Left lung (tissue), 14 donors: ENCODE measurements at places on chromosomes 7 and 10.

DNA sequence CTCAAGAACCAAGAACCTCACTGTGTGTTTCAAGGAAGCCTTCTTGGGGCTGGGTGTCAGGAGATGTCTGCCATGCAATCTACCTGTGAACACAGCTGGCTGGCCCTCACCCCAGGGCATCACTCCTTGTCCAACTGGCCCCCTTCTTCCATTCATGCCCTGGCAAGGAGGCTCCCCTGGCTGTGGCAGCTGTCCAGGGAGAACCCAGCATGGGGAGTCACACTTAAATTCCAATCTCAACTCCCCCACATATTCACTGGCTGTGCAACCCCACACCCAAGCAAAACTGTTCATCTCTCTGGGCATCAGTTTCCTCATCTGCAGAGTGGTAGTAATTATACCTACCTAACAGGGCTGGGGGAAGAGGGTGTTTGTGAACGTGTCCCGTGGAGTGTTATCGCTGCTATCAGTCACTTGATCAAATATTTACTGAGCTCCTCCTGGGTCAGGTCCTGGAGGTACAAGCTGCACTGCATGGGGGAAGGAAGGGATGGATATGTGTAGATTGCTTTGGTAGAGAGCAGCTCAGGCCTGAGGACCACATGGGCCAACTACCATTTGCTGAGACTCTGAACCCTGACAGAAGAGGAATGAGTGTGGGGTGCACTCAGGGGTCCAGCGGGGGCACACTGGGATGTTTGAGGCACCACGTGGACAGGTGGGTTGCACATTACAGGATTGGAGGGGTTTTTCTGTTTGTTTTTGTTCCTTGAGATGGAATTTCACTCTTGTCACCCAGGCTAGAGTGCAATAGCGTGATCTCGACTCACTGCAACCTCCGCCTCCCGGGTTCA, 2.1 kb upstream of the GPRIN2 start:
- no peak for DNase-seq
- no peak overlapping the region for H3K4me3 ChIP-seq
- no peaks in the 10 kb centered on the region for H3K4me1 ChIP-seq
- H3K36me3 ChIP-seq: no peaks in the 10 kb centered on the region
- H3K27ac ChIP-seq: no peak overlapping the region
- peaks cover 24% of the 10 kb centered on the region for H3K27me3 ChIP-seq

DNA sequence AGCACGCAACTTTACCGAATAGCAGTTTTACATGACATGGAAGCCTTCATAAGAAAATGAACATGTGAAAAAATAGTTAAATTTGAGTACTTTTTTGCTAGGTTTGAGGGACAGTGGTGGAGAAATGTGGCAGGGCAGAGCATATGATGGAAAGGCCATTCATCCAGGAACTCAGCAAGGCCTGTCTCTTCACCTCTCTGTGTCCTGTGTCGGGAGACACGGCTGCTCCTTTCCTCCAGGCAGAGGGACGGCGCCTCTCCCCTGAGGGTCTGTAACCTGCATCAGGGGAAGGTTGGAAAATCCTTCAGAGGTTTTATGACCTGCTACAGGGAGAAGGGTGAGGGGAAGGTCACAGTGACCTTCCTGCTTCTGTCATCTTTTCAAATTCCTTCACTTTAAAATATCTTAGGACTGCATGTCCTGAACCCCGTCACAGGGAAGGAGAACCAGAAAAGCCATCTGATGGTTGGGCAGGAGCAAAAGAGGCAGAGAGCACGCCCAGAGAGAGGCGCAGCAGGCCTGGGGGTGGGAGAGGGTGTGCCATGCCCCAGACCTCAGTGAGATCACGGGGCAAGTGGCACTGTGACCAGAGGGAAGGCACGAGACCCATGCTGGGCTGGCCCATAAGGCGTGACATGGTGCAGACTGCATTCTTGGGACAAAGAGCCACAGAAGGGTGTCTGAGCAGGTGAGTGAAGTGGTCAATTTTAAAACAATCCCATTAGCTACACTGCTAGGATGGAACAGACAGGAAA, 44.0 kb downstream of the GSDME start:
- H3K4me1 ChIP-seq: no peaks in the 10 kb centered on the region
- H3K27me3 ChIP-seq: no peaks in the 10 kb centered on the region
- no peaks in the 10 kb centered on the region for H3K36me3 ChIP-seq

DNA sequence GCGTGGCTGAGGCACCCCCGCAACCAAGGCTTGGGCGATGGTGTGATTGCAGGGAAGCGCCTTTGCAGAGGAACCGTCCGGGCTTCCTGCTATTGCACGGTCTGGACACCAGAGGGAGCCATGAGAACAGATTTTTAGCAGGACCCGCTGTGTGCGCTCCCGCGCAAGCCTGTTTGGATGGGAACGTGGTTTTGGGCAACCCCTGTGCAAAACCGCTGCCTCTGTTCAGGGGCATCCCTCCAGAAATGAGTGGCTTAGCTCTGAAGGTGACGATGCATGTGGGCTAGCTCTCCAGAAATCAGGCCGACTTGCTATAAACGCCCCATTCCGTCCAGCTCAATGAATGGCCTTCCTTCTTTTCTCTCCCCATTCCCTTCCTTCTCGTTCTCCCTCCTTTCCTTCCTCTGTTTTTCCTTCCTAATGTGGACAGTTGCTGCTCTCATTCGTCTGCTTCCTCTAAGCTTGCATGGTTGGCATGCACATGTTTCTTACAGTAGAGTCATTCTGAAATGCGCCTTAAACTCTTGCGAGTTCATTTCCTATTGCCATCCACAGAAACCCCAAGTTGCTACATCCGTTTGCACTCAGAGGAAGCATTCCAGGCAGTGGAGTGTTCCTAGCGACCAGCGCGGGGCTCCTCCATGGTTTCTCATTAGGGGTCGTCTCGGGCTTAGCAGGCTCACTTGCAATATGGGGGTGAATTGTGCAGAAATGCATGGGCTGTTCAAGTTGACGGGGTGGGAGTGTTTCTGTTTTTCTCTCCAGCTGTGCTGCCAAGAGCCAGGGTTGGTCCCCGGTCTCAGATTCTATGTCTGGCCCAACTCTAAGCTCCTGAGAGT, 302.5 kb upstream of the GALNT17 start:
- no peaks in the 10 kb centered on the region for H3K36me3 ChIP-seq
- no peak overlapping the region for H3K27ac ChIP-seq
- H3K27me3 ChIP-seq: no peaks in the 10 kb centered on the region
- DNase-seq: peak; percentile 35
- no peaks in the 10 kb centered on the region for H3K4me1 ChIP-seq
- H3K4me3 ChIP-seq: no peak overlapping the region

DNA sequence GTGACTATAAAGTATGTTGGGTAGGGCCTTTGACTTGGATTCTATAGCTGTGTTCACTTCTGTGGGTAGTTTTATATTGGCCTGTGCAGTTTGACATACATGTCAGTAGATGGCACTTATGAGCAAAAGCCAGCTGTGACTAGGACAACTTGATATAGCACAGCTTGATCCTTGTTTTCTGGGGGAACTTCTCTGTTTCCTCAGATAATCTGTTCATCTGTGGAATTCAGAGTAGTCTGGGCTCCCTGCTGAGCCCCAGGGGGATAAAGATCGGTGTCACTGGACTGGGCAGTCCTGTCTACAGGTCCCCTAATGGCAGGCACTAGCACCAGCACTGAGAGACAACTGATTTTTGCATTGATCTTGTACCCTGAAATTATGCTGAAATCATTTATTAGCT, 25.4 kb downstream of the CYP2C9 start:
- H3K27ac ChIP-seq: no peak overlapping the region
- H3K27me3 ChIP-seq: no peaks in the 10 kb centered on the region
- H3K4me3 ChIP-seq: no peak overlapping the region
- no peaks in the 10 kb centered on the region for H3K4me1 ChIP-seq
- peak; percentile 55 for DNase-seq

- no peaks in the 10 kb centered on the region for H3K4me1 ChIP-seq
- no peaks in the 10 kb centered on the region for H3K27me3 ChIP-seq
- no peak overlapping the region for H3K27ac ChIP-seq
- H3K36me3 ChIP-seq: no peaks in the 10 kb centered on the region
These were observed 51.6 kb downstream of the ARMH3 start for GRCh38 chr10:102004376-102004775.

- no peak overlapping the region for H3K4me3 ChIP-seq
- H3K27ac ChIP-seq: no peak overlapping the region
- H3K36me3 ChIP-seq: no peaks in the 10 kb centered on the region
- H3K27me3 ChIP-seq: no peaks in the 10 kb centered on the region
These were observed 27.3 kb downstream of the SLC35B4 start for GRCh38 chr7:134289423-134289822.

DNA sequence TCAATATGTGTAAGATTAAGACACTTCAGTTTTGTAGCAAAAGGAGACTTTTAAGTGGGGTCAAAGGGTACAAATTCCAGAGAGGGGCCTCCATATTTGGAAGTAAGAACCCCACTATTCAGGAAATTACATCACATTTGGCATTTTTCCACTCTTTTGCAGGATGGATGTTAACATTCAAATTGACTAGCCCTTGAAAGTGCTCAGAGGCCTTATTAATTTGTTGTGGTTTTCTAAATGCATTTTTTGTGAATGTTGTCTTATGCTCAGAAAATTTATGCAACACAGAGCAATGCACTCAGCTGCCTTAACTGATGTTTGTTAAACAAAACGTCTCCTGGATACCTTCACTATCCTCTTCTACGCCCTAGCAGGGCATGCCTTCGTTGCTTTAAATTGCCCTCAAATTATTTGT, 50.9 kb upstream of the PDLIM1 start:
- H3K27me3 ChIP-seq: no peaks in the 10 kb centered on the region
- H3K36me3 ChIP-seq: no peaks in the 10 kb centered on the region
- peaks cover 7% of the 10 kb centered on the region for H3K4me1 ChIP-seq

DNA sequence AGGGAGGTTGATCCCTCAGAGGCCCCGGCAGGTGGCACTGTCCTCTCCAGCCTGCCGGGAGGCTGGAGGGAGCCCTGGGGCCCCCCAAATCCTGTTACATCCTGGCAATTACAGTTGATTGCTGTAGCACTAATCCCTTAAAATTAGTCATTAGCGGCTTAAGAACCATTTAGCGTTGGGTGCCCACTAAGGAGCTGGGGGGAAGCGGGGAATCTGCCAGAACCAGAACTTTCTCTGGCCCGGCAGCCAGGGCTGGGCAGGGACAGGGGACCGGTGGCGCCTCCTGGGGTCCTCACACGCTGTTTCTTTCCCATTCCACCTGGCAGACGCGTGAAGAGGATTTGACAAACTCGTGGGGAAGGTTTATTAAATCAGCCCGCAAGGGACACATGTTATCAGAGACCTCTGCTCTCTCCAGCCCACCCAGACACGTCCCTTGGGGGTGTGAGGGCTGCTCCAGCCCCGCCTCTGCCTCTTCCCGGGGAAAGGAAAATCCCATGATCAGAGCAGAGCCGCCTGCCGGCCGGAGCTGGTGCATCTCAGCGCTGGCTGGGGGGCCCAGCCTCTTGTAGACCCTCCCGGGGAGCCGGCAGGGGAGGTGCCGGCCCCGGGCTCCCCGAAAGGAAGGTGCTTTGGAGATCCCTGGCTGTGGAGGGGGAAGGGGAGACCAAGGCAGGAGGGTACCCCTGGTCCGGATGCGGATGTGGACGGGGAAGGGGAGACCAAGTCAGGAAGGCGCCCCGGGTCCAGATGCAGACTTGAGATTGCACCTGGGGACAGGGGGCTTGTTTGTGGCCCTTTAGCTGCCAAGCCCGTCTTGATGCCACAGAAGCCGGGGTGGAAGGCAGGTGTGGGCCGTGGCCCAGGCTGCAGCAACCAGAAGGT, 142.7 kb downstream of the ELFN1 start:
- H3K27me3 ChIP-seq: no peaks in the 10 kb centered on the region
- H3K4me3 ChIP-seq: no peak overlapping the region
- no peak overlapping the region for H3K27ac ChIP-seq

DNA sequence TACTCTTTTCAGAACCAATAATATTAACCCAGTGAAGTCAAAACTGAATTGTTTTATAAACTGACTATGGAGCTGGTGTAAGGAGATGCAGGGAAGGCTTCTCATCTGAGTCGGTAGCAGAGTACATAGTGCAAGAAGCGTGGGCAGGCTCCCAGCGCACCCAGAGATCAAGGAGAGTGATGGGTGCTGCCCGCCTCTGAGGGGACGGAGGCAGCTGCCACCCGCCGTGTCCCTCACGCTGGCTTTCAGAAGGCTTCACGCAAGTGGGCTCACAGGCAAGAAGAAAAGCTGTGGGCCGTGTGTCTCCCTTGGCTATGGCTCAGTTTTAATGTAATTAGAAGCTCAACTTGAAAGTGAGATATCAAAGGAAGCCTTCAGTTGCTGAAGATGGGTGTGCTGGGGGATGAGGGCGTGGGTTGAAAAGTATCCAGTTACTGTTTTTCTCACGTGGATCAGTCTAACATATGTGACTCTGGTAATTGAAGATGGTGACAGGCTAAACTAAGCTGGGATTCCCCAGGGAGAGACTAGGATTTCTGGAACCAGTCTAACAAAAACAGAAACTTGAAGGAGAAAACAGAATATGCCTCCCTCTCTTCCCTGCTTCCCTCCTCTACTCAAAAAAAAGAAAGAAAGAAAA, 159.9 kb downstream of the MGMT start:
- H3K27ac ChIP-seq: no peak overlapping the region
- H3K4me1 ChIP-seq: no peaks in the 10 kb centered on the region
- H3K27me3 ChIP-seq: no peaks in the 10 kb centered on the region
- no peak overlapping the region for H3K4me3 ChIP-seq
- DNase-seq: no peak

DNA sequence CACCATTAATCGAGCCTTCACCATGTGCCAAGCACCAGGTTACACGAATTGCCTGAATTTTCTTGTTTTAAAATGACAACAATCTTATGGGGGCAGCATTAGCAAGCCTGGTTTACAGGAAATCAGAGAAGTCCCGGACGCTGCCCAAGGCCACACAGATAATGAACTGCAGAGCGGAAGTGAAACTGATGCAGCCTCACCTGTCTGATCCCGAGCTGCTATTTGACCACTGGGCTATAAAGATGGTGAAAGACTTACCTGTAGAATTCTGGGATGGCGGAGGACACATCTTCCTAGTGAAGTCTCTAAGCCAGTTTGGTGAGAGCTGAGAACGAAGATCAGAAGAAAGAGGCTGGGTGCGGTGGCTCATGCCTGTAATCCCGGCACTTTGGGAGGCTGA, 21.7 kb upstream of the GALNTL5 start:
- no peak for DNase-seq
- H3K36me3 ChIP-seq: no peaks in the 10 kb centered on the region
- peaks cover 11% of the 10 kb centered on the region for H3K4me1 ChIP-seq
- no peak overlapping the region for H3K4me3 ChIP-seq
- H3K27me3 ChIP-seq: peaks cover 9% of the 10 kb centered on the region

- no peaks in the 10 kb centered on the region for H3K36me3 ChIP-seq
- peak overlapping the region; percentile 45 for H3K27ac ChIP-seq
- DNase-seq: peak; percentile 50
- H3K4me1 ChIP-seq: peaks cover 17% of the 10 kb centered on the region
- peak overlapping the region; percentile 86 for H3K4me3 ChIP-seq
These were observed 572 bp downstream of the CHST12 start for GRCh38 chr7:2403718-2404648.

DNA sequence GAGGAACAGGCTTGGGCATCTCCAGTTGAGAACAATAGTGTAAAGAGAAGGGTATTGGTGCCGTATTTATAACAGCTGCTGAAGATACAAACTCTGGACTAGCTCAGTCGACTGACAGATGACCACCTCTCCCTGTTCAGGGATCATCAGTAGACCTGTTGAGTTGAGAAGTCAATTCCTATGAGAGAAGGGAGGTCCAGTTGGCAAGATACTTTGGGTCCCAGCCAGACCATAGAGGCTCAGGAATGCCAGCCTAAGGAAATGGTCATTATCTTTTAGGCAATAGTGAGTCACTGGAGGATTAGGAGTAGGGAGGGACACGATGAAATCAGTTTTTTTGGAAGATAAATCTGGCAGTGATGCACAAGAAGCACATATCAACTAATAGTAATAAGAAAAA, 202.9 kb downstream of the TRIL start:
- no peak overlapping the region for H3K4me3 ChIP-seq
- no peaks in the 10 kb centered on the region for H3K4me1 ChIP-seq

- no peaks in the 10 kb centered on the region for H3K4me1 ChIP-seq
- no peak overlapping the region for H3K4me3 ChIP-seq
- H3K27ac ChIP-seq: no peak overlapping the region
- no peaks in the 10 kb centered on the region for H3K27me3 ChIP-seq
- no peaks in the 10 kb centered on the region for H3K36me3 ChIP-seq
These were observed 85.1 kb downstream of the EEPD1 start for GRCh38 chr7:36238138-36238537.
